Kasumi-1 (cell line): ENCODE measurements at places on chromosomes 3 and 15.

DNA sequence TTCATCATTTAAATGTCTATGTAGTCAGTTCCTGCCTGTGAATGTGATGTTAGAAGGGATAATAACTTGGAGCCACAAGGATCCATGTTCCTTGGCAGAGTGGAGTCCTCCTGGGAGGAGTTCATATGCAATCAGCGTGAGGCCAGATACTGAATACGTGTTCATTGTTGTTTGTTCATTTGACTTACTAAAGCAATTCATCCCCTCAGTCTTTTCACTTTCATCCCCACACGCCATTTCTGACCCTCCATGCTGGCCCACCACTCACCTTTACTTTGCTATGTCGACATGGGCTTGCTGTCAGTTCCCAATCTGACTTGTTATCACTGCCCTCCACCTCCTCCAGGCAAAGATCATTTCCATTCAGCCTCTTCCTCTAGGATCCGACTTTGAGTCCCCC is 91.8 kb downstream of the SSR3 start:
- DNase-seq, result no peak

GRCh38 chr3:112856537-112856936 is 9.9 kb upstream of the CD200R1L start:
- peak; percentile 79 for DNase-seq

- DNase-seq, result no peak
Observed at GRCh38 chr15:48617619-48618018, 27.9 kb downstream of the FBN1 start.

DNA sequence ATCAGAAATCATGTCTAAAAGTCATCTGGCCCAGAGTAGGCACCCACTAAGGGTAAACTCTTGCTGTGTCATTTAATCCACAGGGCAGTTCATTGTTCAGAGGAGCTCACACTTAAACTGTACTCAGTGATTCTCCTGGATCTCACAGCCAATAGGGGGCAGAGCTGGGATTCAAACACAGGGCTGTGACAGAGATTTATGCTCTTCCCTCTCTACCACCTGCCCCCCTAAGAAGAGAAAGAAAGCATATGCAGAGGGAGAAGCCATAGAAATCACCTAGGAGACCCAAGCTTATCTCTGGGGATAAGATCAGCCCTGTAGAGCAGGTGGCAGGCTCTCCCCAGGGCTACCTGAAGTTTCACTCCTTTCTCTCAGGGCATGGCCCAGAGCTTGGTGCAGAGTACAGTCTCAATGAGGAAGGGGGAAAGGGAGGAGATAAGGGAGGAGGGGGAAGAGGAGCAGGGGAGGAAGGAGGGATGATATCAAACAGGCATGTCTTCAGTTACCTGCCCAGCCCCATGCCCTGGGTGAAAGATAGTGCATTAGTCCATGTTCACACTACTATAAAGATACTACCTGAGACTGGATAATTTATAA is 51.8 kb upstream of the ADPGK start:
- no peak for DNase-seq

GRCh38 chr15:83018436-83018835 is 7.0 kb upstream of the C15orf40 start:
- peak; percentile 10 for DNase-seq

- DNase-seq, result no peak
Observed at GRCh38 chr3:105096071-105096470, 270.6 kb upstream of the ALCAM start.

DNA sequence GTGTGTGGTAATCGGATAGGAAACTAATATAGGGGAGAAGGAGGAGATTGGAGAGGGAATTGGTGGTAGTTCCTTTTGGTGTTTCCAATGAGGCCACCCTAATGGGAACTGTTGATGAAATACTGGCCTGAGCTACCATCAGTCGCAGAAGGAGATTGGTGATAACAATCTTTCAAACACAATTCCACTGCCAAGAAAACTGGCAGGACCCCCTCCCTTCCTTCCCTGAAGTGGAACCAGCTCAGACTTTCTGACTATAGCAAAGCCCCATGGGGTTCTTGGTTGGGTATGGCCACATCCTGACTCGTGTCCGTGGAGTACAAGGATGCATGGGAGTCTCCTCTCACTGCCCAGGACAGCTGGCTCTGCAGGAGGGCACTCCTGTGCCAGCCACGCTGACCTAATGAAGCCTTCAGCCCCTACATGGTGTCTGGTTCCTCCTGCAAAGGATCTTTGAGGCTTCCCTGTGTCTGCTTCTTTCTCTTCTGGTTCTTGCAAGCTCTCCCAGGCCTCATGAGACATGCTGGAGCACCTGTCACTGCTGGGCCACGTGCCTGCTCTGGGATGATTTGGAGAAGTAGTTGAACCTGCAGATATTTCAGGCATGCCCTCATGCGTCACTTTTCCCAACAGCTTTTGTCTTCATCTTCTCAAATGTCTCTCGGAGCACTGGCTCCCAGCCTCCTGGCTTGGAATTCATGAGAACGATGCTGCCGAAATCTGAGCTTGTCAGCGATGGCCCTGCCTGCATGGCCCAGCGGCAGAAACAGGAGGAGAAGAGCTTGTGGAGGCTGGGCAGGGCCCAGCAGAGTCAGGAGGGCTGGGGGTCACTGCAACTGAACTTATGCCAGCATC is 90.0 kb upstream of the ADPGK start:
- no peak for DNase-seq

GRCh38 chr15:48170981-48171380 is 7.1 kb downstream of the MYEF2 start:
- no peak for DNase-seq

- DNase-seq, result peak; percentile 37
Observed at GRCh38 chr15:101014921-101015841, 96.0 kb downstream of the LRRK1 start.

- no peak for DNase-seq
Observed at GRCh38 chr3:171358881-171359198, 101.4 kb downstream of the TNIK start.

DNA sequence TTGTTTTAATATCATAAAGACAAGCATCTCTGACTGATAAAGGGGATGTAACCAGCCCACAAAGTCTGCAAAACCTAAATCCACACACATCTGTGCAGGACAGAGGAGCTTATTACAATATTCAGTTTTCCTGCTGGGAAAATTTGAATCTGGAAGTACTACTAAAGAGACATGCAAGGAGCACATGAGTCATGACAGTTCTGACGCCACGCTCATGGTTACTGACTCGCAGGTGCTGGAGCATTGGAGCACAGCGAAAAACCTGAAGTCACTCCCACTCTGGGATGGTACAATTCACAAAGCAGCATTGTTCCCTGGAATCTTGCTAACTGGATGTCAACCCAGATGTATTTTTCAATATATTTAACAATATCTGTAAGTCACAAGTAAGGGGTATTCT is 7.6 kb upstream of the ISL2 start:
- DNase-seq, result no peak

- DNase-seq, result peak; percentile 75
Observed at GRCh38 chr3:185362850-185363661, at the start of gene MAP3K13. TSS of gene MAP3K13 (plus strand) at chr3:185363136. CDS start at chr3:185428582, 65,446 bp downstream.
